ENCODE measurements at places on chromosomes 3 and 15. TPM values are rescaled to one million over a fixed set of nuclear protein-coding genes. Genes with fewer than 3 reads are reported as not detected.

DNA sequence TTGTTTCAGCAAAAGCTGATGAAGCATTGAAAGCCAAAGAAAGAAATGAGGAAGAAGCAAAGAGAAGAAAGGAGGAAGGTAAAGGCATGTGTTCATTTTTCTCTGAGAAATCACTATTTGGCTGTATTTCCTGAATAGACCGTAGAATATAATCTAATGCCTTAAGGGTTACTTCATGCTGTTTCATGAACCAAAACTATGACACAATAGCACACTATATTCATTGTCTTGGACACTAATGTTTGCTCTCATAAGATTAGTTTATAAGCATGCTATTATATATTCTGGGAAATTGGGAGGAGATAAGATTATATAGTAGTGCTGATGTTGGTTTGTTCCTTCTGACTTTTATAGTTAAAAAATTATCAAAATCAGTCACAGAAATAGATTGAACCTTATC is 110.1 kb upstream of the MLF1 start:
- no peak for DNase-seq

GRCh38 chr3:138460536-138461205 is 26.3 kb downstream of the ESYT3 start:
- no peak for DNase-seq

DNA sequence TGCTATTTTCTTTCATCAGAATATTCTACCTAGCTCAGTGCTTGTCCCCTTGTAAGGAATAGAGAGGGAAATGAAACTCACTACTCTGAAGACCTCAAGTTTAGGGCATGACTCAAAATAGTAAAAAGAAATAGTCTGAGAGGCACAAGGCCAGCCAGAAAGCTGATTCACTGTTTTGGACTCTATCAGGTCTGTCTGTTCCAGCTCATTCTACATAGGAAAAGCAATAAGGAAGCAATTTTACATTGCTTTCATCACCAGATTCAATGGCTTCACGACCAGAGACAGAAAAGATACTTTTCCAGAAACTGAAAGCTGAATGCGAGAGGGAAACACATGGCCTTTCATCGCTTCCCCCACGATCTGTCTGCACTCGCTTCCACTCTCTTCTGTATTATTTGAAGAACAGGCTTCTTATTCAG is 276.0 kb downstream of the GBE1 start:
- peak; percentile 43 for DNase-seq

DNA sequence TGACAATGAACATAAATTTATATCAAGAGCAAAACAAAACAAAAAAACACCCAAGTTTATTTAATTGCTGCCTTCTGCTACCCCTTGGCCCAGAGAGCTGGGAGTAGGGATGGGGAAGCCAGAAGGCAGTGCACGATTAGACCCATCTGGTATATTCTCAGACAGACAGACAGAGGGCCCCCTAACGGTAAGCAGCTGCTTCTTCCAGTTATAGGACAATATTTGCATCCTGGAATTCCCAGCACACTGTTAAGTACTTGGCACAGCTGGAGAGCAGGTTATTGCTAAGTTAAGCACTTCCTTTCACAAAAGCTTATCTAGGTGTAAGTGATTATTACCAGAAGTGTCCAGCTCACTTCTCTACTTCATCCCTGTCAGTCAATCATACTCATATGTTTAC is 39.3 kb downstream of the C2CD4B start:
- DNase-seq = peak; percentile 39

Gene SLC28A1
- polyA plus RNA-seq = 0.05 TPM

Gene ZDHHC3
- polyA plus RNA-seq = 30.1 TPM

Gene LRRC3B
- polyA plus RNA-seq = 0.07 TPM

Data from adrenal gland (tissue), 19 donors.